Tibial nerve (tissue), 4 donors: ENCODE measurements at places on chromosomes 11 and 22.
A peak's percentile ranks its signal among the peaks of the same experiment; 100 is the strongest.

DNA sequence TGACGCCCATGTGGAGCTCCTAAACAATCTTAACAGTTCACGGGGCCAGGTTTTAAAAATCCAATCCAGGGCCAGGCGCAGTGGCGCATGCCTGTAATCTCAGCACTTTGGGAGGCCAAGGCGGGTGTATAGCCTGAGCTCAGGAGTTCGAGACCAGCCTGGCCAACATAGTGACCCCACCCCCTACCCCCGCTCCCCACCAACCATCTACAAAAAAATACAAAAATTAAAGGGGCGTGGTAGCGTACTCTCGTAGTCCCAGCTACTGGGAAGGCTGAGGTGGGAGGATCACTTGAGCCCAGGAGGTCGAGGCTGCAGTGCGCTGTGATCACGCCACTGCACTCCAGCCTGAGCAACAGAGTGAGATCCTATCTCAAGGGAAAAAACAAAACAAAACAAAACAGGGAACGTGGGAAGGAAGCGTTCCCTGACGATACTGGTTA, 689 bp upstream of the SART1 start:
- peak overlapping the region; percentile 92 for H3K27ac ChIP-seq
- no peaks in the 10 kb centered on the region for H3K4me1 ChIP-seq
- no peak for DNase-seq
- H3K36me3 ChIP-seq: peaks cover 11% of the 10 kb centered on the region

DNA sequence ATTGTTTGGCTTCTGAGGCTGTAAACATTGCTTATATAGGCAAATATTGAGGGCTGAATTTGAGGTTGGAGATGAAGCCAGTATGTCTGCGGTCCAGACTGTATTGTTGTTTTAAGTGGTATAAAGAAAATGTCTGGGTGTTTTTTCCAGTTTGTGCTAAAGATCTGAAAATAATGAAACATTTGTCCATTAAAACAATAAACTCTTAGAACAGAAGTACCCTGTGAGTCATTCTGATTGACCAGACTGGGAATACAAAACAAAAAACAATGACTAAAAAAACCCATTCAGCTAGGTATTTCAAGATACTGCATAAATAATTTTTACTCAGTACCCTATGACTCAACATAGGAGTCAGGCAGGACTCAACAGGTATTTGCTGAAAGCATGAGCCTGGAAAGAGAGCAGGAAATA, 20.4 kb downstream of the ALKBH8 start:
- H3K36me3 ChIP-seq: no peaks in the 10 kb centered on the region
- peaks cover 20% of the 10 kb centered on the region for H3K4me1 ChIP-seq
- H3K27me3 ChIP-seq: no peaks in the 10 kb centered on the region
- H3K4me3 ChIP-seq: no peak overlapping the region
- no peak overlapping the region for H3K27ac ChIP-seq

DNA sequence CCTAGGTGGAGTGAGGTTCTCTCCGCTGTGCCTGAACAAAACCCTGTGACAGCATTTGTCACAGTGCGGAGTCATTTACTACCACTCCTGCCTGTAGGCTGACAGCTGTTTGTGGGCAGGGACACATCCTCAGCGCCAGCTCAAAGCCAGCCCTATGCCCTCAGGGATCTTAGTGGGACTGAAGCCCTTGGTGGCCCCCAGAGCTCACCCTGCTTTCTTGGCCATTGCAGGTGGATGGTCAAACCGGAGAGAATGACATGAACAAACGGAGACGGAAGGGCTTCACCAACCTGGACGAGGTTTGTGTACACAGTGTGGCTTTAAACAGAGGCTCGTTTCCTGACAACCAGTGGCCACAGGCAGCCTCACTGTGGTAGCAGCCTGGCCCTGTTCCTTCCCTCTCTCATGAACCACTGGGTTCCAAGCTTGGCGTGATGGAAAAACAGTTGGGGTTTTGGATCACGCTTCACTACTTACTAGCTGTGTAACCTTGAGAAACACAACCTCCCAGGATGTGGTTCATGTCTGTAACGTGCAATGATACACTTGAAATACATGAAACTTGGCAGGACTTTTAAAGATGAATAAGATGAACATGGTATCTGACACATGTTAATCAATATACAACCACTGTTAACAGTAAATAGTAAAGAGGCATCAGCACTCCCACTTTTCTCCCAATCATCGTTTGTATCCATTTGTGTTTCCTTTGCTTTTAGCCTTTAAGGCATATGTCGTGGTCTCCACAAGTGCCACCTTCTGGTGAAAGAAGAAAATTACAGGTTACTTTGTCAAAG, 125.8 kb downstream of the MICAL2 start:
- no peaks in the 10 kb centered on the region for H3K27me3 ChIP-seq
- H3K36me3 ChIP-seq: no peaks in the 10 kb centered on the region
- peaks cover 46% of the 10 kb centered on the region for H3K4me1 ChIP-seq
- H3K4me3 ChIP-seq: no peak overlapping the region

DNA sequence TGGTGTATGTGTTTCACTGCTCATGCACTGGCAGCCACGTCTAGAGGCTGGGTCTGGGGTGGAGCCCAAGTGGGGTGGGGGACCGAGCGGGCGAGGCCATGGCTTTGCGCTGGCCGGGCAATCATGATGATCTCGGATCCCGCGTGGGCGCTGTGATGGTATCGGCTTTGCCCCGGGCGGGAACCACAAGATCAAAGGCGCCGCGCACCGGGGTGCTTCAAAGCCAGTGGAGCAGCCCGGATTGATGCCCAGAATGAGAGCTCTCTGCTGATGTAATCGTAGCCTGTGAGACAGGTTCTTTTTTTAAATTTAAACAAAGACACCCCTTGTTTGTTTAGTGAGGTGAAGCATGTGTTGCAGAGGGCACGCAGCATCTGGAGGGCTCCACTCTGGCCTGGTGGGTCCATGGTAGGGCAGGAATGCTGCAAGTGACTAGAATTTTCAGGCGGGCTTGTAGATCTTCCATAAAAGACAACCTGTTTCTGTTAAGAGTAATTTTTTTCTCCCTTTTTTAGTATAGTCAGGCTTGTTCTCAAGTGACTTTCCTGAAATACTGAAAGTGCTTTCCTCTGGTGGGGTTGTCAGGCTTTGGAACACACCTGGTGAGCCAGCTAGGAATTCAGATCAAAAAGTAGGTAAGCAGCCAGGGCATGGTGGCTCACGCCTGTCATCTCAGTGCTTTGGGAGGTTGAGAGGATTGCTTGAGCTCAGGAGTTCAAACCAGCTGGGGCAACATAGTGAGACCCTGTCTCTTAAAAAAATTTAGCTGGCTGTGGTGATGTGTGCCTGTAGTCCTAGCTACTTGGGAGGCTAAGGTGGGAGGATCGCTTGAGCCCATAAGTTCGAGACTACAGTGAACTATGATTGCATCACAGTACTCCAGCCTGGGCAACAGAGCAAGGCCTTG, 40.7 kb downstream of the ZNRF3 start:
- no peak for DNase-seq
- H3K4me3 ChIP-seq: no peak overlapping the region
- no peaks in the 10 kb centered on the region for H3K36me3 ChIP-seq
- H3K27ac ChIP-seq: peak overlapping the region; percentile 65
- H3K27me3 ChIP-seq: no peaks in the 10 kb centered on the region

DNA sequence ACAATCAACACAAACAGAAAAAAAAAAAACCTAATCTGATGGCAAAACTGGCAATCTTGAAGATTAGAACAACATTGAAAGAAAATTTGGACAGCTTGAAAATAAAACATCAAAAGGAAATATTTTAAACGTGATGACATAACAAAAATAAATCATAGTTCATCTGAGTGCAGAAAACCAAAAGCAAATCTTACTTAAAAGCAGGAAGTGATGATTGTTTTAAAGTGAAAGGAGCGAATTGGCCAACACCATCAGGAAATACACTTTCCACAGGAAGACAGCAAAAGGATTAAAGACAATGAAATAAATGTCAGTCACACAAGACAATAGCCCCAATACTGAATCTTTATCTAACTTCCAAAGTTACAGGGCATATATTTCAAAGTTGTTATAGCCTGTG, 696.5 kb upstream of the CHORDC1 start:
- no peaks in the 10 kb centered on the region for H3K4me1 ChIP-seq
- no peaks in the 10 kb centered on the region for H3K27me3 ChIP-seq
- no peak for DNase-seq
- H3K27ac ChIP-seq: no peak overlapping the region
- no peaks in the 10 kb centered on the region for H3K36me3 ChIP-seq

DNA sequence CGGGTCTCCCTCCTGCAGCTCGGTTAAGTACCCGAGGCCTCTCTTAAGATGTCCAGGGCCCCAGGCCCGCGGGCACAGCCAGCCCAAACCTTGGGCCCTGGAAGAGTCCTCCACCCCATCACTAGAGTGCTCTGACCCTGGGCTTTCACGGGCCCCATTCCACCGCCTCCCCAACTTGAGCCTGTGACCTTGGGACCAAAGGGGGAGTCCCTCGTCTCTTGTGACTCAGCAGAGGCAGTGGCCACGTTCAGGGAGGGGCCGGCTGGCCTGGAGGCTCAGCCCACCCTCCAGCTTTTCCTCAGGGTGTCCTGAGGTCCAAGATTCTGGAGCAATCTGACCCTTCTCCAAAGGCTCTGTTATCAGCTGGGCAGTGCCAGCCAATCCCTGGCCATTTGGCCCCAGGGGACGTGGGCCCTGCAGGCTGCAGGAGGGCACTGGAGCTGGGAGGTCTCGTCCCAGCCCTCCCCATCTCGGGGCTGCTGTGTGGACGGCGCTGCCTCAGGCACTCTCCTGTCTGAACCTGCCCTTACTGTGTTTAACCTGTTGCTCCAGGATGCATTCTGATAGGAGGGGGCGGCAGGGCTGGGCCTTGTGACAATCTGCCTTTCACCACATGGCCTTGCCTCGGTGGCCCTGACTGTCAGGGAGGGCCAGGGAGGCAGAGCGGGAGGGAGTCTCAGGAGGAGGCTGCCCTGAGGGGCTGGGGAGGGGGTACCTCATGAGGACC, 25.0 kb downstream of the FADS3 start:
- peak overlapping the region; percentile 69 for H3K27ac ChIP-seq
- H3K4me1 ChIP-seq: peaks cover 8% of the 10 kb centered on the region
- no peaks in the 10 kb centered on the region for H3K27me3 ChIP-seq
- peaks cover 59% of the 10 kb centered on the region for H3K36me3 ChIP-seq
- no peak for DNase-seq

DNA sequence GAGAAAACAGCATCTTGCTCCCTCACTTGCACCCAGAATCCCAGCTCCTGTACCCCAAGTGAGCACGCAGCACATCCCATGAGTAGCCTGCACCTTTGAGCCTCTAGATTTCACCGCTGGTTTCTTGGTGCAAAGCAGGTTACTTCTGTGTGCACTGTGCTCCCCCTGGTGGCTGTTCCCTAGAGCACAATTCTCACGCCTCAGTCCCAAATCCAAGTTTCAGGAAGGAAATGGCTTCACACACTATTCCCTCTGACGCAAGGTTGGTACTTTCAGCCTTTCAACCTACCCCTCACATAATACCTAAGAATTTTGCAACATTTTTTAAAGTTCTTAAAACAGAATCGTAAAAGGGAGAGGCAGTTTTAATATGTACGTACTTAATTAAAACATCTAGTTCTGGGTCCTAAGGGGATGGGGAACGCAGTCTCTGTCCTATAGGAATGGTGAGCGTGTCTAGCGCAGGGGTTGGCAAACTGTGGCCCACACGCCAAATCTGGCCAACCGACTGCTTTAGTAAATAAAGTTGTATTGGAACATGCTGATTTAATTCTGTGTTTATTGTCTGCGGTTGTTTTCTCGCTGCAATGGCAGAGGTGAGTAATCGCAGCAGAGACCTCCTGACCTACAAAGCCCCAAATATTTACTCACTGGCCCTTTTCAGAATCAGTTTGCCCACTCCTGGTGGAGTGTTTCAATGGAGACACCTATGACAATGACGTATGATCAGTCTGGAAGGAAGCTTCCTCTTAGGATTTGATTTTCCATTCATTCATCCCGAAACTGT, 27.5 kb downstream of the DHCR7 start:
- no peak overlapping the region for H3K4me3 ChIP-seq
- H3K27me3 ChIP-seq: no peaks in the 10 kb centered on the region
- no peak for DNase-seq
- H3K4me1 ChIP-seq: no peaks in the 10 kb centered on the region
- no peak overlapping the region for H3K27ac ChIP-seq

DNA sequence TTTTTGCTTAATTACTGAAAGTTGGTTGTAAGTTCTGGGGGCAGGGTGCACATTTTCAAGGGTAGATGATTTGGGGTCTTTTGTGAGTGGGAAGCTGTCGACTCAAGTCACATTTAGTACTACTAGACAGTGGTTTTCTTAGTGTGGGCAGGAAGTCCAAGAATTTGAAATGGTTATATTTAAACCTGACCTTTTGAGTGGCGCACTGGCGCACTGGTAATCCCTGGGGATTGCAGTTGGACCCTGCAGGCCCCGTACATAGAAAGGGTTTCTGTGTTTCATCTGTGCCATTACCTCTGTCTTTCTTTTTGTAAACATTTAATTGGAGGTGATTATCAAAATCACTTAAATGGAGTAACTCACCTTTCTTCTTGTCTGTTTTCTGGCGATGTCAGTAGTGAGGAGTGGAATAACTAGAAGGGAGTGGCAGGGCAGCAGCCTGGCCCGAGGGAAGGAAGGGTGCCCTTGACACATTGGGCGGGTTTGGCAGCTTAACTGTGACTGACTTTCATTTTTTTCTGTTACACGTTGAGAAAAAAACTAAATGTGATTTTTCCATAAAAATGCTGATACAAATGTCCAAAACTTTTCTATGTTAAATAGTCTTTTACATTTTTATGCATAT, 101.8 kb upstream of the GAL start:
- no peak for DNase-seq
- no peaks in the 10 kb centered on the region for H3K36me3 ChIP-seq
- H3K27me3 ChIP-seq: no peaks in the 10 kb centered on the region

- H3K4me3 ChIP-seq: no peak overlapping the region
- no peaks in the 10 kb centered on the region for H3K27me3 ChIP-seq
- no peak for DNase-seq
- H3K4me1 ChIP-seq: no peaks in the 10 kb centered on the region
Measured at GRCh38 chr22:36222887-36223450, 16.4 kb downstream of the APOL2 start.

- peaks cover 47% of the 10 kb centered on the region for H3K4me1 ChIP-seq
- H3K4me3 ChIP-seq: no peak overlapping the region
- no peak for DNase-seq
Measured at GRCh38 chr11:8070417-8071115, 10.4 kb upstream of the TUB start.
